ENCODE measurements at places on chromosomes 2 and 18.
A peak's percentile ranks its signal among the peaks of the same experiment; 100 is the strongest.

DNA sequence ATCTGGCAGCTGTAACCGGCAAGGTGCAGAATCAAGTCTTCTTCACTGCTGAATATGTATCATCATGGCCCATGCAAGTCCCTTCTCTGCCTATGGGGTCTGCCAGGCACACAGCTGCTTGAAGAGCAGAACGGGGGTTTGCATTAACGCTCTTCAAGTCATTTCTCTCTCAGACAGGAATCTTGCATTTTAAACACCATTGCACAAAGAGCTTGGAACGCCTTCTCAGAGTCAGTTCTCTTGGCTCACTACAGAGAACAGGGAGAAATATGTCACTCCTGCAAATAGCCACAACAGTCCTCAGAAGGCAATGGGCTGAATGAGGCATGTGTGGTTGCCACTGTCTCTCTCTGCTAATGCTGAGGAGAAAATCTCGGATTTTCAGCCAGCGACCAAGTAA lies 2173.5 kb upstream of the PIK3C3 start:
- DNase-seq = no peak

GRCh38 chr2:230184727-230185578 lies 34.8 kb downstream of the SP110 start:
- DNase-seq = peak; percentile 39

- no peak for DNase-seq
Measured at GRCh38 chr2:129139380-129139779, 820.7 kb upstream of the HS6ST1 start.

DNA sequence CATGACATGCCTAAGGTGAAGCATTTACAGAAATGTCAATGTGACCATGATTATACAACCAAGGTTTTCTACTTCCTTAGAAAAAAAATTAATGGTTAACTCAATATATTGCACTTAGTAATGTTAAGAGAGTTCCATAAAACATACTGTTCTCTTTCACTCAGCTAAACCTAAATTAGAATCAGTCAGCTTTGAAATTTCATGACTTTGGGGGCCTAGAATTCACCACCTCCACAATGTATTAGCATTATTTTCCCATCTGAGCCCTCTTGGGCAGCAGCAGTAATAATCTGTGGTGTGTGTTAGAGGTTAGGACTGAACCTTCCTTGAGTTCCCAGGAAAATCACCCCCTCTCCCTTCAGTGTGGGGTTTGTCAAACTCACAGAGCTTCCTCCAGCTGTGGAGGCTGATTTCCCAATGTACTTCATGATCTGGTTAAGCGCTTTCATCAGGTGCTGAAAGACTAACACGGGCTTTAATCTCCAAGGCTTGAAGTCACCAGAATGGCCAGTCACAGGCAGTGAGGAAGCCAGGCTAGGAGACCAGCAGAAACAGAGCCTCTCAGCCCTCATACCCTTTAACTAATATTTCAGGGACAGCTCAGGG lies 7.1 kb upstream of the UPP2 start:
- DNase-seq = no peak

DNA sequence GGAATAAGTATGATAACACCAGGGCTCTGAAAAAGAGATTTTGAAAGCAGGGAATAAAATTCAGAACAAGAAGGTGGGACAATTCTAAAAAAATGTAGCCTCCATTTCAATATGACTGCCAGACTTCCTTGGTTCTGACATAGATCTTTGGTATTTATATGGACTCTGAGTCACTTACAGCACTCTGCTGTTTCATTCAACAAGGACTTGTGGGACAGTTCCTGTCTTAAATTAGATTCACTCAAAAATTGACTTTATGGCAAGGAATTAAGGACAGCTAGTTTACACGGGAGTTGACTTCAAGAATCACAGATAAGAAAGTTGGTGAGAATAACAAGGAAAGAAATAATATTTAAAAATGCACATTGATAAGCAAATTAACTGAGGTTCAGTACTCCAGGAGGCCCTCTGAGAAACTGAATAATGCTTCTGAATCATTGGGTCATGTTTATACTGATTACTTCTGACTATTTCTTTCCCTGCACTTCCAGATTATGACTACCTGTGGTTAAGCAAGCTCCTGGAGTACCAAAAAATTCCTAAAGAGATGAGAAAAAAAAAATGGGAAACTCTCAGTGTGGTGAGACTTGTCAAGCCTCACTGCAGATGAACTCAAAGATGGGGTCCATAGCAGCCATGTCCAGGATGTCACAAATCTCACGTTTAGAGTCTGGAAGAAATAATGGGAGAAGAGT lies 828.3 kb upstream of the PIK3C3 start:
- no peak for DNase-seq

GRCh38 chr2:46841621-46842020 lies 74.0 kb downstream of the MCFD2 start:
- DNase-seq = no peak

DNA sequence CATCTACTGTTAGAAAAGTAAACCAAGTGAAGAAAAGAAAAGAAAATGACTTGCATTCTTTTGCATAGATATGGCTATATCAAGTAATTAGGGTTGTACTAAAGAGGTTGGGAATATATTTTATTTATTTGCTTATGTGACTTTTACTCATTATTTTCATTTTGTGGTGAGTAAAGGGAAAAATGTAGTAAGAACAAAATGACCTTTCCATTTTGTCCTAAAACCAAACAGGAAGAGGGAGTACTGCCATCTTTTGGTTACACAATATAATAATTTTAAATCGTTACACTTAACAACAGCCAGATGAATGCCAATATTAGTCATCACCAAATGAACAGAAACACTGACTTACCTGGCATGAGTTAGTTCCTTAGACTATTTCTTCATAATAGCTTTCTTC lies 47.3 kb upstream of the NDUFV2 start:
- no peak for DNase-seq

DNA sequence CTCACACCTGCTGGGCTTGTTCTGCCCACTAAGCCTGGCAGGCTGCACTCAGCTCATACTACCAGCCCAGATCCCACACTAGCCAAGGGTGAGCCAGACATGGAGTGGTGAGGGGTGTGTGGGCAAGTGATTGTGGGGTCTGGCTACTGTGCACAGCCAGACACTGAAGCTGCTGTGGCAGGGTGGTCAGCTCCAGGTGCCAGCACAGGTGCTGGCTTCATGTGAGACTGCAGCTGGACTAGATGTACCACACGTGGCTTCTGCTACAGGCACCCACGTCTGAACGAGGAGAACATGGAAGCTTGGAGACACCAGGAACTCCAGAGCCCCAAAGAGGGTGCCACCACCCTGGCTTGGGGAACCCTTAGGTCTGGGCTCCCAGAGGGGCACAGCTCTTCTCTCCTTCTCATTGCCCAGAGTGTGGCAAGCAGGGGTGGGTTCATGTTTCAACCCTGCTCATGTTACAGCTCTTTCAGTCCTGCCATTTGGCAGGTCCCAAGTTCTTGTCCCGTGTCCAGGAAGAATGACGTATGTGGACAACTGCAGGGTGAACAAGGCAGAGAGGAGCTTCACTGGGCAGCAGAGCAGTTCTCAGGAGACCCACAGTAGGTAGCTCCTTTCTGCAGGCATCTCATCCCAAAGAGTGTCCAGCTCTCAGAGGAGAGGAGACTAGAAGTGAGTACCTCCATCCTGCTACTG lies 1624.2 kb upstream of the TMEFF2 start:
- DNase-seq = no peak

GRCh38 chr2:231187736-231188505 lies 10.5 kb upstream of the ARMC9 start:
- DNase-seq = no peak

- DNase-seq = no peak
Measured at GRCh38 chr2:105761931-105762515, 17.3 kb downstream of the NCK2 start.

- no peak for DNase-seq
Measured at GRCh38 chr2:8049851-8050571, 631.8 kb upstream of the ID2 start.

GRCh38 chr2:240319221-240319854 lies 116.1 kb upstream of the GPC1 start:
- DNase-seq = no peak

DNA sequence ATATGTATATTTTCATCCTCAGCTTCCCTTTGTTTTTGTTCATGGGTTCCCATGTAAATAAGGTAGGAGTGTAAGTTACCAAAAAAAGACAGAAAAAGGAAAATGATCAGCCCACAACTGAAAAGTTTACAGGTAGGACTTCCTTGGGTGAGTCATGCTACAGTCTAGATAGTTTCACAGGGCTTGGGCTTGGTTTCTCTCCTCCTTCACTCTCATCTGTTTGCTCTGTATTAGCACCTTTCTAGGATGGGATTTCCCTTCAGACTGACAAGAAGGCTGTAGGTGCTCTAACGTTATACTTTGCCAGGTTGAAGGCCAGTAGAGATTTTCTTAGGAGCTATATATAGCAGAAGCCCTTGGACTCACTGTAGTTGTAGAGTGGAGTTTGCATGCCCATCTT lies 57.9 kb downstream of the FAM171B start:
- no peak for DNase-seq

- DNase-seq = no peak
Measured at GRCh38 chr18:6997808-6998207, 119.8 kb downstream of the LAMA1 start.

- DNase-seq = no peak
Measured at GRCh38 chr18:57950542-57950941, 93.5 kb upstream of the NEDD4L start.

GRCh38 chr2:98727369-98728087 lies 3.4 kb downstream of the MGAT4A start:
- DNase-seq = no peak

DNA sequence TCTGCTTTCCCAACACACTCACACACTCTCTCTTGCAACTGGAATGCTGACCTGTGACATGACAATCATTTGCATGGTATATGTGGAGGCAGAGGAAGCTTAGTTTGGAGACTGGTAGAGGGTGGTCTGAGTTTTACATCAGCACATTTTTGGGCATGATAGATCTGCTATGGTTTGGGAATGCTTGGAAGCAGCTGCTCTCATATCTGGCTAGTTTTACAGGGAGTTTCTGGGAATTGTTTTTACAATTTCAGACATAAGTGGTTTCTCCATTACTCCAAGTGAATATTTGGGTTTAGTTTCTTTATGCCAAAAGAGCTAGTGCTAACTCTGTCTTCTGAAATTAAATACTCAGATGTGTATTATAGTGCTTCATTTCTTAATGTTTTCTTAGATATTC lies 977.6 kb downstream of the SUCLG1 start:
- no peak for DNase-seq

- DNase-seq = peak; percentile 99
Measured at GRCh38 chr18:78138983-78139496, 840.6 kb upstream of the SALL3 start.

DNA sequence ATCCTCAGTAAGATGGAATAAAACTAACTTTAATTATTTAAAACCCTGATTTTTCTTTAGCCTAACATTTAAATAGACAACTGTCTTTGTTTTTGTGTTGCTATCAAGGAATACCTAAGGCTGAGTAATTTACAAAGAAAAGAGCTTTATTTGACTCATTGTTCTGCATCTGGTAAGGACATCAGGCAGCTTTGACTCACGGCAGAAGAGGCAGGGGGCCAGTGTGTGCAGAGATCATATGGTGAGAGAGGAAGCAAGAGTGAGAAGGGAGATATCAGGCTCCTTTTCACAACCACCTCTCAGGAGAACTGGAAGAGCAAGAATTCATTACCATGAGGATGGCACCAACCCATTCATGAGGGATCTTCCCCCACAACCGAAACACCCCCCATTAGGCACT lies 64.6 kb upstream of the TFPI start:
- no peak for DNase-seq

- no peak for DNase-seq
Measured at GRCh38 chr2:134433979-134434378, 180.1 kb downstream of the MGAT5 start.

- peak; percentile 70 for DNase-seq
Measured at GRCh38 chr18:59988098-59988706, 88.4 kb downstream of the PMAIP1 start.

GRCh38 chr2:101063352-101064124 lies 61.4 kb downstream of the RPL31 start:
- no peak for DNase-seq

GRCh38 chr2:200275295-200276013 lies 31.0 kb upstream of the SPATS2L start:
- no peak for DNase-seq

DNA sequence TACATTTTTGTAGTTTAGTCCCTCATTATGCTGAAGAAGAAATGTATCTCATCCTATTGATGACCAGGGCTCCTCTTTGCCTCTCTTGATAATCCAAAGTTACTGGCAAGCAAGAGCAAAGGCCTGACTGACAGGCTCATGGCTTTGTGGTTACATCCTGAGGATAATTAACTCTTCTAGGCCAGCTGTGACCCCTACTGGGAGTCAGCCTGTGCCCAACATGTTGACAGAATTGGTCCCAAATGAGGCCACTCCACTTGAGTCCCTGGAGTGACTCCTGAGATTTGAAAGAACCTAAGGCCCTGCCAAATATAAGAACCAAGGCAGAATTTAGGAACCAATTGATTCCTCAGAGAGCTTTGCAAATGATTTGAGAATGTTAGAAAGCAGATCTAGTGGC lies 973.8 kb upstream of the CELF4 start:
- DNase-seq = peak; percentile 16

DNA sequence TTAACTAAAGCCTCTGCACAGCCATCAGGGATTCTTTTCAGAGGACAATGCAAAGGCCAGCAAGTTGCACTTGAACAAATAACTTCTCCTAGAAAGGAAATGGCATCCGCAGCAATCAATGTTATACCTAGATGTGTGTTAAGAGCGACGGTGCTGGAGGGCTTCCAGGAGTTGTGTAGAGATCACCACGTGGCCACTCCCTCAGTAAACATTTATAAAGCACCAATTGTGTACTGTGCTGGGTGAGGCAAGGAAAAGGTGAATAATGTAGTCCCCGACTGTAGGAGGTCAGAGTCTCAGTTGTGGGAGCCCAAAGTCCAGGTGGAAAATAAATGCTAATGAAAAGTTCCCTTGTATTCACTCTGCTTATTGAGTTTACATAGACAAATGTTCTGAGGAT lies 135.0 kb downstream of the ALK start:
- peak; percentile 71 for DNase-seq

DNA sequence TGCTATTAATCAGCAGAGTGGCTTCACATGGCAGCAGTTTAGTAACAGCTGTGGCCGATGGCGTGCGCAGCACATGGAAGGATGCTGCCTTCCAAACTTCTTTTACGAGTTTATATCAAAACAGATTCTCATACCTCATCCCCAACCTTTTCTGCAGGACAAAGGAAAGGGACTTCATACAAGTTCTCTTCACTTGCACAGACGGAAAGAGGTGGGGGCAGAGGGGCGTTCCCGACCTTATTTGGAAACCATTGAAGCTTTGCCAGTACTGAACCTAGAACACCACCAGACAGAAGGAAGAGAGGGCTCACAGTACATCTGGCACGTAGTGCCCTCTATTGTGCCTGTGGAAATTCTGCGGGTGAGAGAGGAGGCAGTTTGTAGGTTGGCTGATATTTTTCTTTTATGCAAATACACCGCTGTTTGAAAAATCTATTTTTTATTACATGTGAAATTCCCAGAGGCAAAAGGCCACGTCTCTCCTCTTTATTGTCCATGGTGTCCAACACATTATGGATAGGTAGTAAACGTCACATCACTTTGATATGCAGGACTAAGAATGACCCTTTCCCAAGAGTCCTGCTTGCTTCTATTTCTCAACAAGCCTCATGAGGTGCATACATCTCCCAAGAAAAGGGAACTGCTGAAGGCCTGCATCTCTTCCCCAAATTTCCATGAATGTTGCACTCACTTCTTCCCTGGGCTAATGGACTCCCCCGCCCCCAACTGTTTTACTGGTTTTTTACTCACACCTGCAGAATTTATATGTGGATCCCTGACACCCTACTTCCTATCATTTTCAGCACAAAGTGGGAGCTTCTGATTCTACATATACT lies 31.3 kb downstream of the COLEC12 start:
- no peak for DNase-seq

GRCh38 chr2:72924353-72925240 lies 7.3 kb downstream of the EMX1 start:
- no peak for DNase-seq

- DNase-seq = peak; percentile 60
Measured at GRCh38 chr2:184598316-184599053, at the start of gene ZNF804A. TSS of gene ZNF804A (plus strand) at chr2:184598529. CDS start at chr2:184598960, 431 bp downstream.

Measured in NCI-H510A treated with DMSO at 0.1 percent for 48 hours (cell line).